ENCODE measurements at places on chromosomes 4 and X. TPM values are rescaled to one million over a fixed set of nuclear protein-coding genes. Genes with fewer than 3 reads are reported as not detected.

TIMM8A gene
- total RNA-seq = 2.9 TPM

H2BW2 gene
- not detected for total RNA-seq

MAGEA4 gene
- total RNA-seq = not detected

RPA4 gene
- total RNA-seq = not detected

NWD2 gene
- not detected for total RNA-seq

PF4V1 gene
- total RNA-seq = 4.9 TPM
